ENCODE measurements at places on chromosomes 5 and 9.

- DNase-seq, result no peak
These were observed 26.6 kb upstream of the POMT1 start for GRCh38 chr9:131475956-131476776.

DNA sequence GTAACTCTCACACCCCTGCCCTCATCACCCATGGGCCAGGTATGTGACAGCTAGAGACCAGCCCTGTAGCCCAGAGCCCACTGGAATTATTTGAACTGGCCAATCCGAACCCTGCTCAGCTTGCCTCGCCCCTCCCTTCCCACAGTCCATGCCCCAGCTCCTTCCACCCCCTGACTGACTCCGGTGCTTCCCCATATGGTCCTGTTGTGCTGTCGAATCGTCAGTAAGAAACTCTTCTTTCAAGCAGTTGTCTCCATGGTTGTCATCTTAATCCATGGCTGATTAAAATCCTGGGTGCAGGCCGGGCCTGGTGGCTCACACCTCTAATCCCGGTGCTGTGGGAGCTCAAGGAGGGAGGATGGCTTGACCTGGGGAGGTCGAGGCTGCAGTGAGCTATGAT, 118.5 kb downstream of the COL23A1 start:
- DNase-seq, result no peak

- no peak for DNase-seq
These were observed 21.0 kb downstream of the PAEP start for GRCh38 chr9:135582541-135582940.

GRCh38 chr5:32129074-32129598, 45.0 kb downstream of the GOLPH3 start:
- DNase-seq, result no peak

- DNase-seq, result peak; percentile 69
These were observed 1.3 kb upstream of the TRMO start for GRCh38 chr9:97923529-97924108.

DNA sequence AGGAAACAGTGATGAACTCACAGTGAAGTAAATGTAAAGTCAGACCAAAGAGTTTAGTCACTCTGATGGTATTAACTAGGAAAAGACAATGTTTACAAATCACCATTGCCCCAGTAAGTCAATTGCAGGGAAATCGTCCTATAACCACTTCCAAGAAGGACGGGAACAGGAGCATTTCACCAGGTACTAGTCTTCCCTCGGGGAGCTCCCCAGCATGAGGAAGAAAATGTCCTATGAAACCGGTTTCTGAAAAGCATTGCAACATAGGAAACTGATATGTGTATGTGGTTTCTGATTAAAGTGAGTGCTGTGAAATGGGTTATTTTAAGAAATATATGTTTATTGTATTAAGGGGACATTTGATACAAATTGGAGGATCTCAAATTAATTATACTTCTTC, 626.7 kb upstream of the ADAMTS16 start:
- DNase-seq, result no peak

- no peak for DNase-seq
These were observed 105.4 kb downstream of the DAPK1 start for GRCh38 chr9:87602933-87603643.

- DNase-seq, result no peak
These were observed 67.9 kb downstream of the NFIB start for GRCh38 chr9:14245901-14246525.

GRCh38 chr9:123778232-123778902, 151.6 kb downstream of the DENND1A start:
- no peak for DNase-seq

GRCh38 chr5:158287643-158288271, 428.8 kb upstream of the CLINT1 start:
- DNase-seq, result peak; percentile 5

- no peak for DNase-seq
These were observed 269.9 kb downstream of the MEF2C start for GRCh38 chr5:88613051-88613450.

DNA sequence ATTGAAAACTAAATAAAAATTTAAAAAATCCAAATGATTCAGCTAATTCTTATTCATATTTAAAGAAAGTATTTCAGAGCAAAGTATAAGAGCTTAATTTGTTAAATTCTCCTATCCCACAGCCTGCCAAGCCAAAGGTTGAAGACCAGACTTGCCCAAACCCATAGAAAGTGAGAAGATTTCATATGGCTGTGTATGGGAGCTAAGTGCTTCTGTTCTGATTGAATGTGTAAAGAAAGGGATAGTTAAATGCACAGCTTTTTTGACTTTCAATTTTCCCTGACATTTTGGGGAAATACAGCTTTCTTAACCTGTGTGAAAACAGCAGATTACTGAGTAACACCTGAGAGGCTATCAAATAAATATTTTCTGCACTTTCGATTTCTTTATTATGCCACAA, 125.0 kb upstream of the MTAP start:
- no peak for DNase-seq

GRCh38 chr5:169065400-169065799, 235.5 kb downstream of the SLIT3 start:
- no peak for DNase-seq

DNA sequence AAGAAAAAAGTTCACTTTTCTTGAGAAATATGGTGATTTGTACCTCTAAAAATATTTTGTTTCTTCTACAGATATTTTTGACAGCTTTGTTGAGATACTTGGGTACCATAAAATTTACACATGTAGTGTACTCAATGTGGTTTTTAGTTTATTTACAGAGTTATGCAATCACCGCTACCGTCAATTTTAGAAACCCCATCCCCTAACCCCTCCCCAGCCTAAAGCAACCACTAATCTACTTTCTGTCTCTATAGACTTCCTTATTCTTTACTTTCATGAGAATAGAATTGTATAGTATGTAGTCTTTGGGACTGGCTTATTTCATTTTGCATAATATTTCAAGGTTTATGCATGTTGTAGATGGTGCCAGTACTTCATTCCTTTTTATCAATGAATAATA, 45.0 kb upstream of the TDRD7 start:
- no peak for DNase-seq

GRCh38 chr5:68547622-68548021, 332.1 kb downstream of the PIK3R1 start:
- DNase-seq, result no peak

DNA sequence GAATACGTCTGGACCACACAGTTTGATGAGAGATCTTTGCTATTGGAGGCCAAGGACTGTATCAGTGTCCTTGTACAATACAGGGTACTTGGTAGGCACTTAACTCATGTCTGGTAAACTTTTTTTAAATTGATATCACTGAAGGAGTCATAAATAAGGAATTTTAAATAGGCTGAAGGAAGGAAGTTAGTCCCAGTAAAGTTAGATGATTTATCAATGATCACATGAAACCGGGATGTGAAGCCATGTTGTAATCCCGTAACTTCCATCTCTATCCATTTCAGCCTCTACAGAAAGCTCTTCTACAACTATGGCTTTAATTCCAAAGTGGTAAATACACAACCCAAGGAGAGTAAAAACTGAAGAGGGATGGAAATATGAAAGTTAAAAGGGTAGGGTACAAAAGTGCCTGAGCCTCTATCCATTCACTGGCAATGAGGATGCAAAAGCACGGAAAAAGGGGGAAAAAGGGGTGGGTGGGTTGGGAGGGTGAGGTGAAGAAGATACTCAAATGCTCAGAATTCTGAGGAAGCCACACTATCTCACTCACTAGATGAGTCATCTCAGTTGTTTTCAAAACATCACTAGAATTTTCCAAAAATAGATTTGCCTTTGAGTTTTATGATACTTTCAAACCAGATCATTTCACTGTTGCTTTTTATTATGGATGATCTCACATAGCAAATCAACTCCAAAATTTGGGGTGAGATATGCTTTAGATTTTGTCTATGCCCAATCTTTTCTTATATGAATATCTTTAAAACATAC, 1053.5 kb downstream of the NR2F1-AS1 start:
- no peak for DNase-seq

- peak; percentile 93 for DNase-seq
These were observed 29.4 kb downstream of the SYK start for GRCh38 chr9:90830977-90831376.

DNA sequence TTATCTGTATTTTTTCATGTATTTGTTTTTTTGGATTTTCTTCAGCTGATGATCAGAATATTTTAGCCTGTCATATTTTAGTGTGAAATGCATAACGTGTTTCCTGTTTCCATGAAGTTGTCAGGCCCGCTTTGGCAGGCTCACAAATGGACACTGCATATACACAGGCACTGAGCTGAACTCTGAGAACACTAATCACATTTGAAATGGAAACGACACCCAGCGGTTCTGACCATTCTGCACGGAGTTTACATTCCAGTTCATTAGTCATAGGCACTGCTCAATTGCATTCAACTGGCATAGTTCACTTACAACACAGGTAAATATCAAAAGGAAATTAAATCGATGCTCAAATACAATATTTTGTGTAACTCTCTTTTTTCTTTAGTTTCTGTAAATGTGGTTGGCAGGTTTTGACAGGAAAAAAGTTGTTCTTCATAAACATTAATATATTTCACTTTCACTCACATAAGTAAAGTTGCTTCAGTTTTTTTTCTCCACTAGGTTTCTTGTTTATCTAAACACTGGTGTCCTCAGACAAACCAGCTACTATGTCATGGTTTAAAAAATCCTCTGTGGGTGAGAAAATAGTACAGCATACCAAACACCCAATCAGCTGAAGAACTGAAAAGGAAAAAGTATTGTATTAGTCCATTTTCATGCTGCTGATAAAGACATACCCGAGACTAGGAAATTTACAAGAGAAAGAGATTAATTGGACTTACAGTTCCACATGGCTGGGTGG, 559.0 kb upstream of the DAP start:
- no peak for DNase-seq

DNA sequence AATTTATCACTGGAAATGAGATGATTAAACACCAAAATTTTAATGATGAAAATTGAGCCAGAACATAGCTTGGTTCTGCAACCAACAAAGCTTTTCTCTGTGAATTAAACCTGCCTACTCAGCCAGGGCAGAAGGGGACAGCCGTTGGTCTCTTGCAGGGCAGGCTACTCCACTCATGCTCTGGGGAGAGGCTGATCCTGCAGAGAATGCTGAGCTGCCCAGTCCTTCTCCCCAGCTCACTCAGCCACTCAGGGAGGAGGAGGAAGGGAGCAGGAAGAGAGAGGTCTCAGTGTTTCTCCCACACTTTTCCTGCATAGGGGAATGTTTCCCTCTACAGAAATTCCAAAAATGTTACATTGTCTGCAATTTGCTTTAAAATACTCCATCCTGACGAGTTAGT, 40.4 kb upstream of the HMHB1 start:
- no peak for DNase-seq

DNA sequence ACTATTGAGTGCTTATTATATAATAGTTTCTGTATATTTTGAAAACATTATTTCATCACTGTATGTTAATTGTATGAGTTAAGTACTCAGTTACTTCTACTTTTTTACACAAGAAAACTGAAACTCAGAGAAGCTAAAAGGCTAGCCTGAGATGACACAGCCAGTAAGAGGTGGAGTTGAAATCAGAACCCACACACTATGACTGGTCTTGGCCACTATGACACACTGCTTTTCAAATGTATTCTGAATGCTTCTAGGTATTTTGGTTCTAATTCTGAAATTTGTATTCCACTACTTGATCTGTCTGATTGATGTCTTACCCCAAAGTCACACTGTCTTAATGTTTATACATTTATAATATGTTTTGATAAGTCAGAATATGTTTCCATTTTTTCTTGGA, 181.8 kb downstream of the ZDHHC21 start:
- no peak for DNase-seq

GRCh38 chr5:174750711-174751110, 26.3 kb downstream of the MSX2 start:
- no peak for DNase-seq

- DNase-seq, result no peak
These were observed at the start of gene ENG for GRCh38 chr9:127854184-127854806. Gene ENG, minus strand, starts transcription at chr9:127854658. Its CDS starts 303 bp downstream, at chr9:127854355.

DNA sequence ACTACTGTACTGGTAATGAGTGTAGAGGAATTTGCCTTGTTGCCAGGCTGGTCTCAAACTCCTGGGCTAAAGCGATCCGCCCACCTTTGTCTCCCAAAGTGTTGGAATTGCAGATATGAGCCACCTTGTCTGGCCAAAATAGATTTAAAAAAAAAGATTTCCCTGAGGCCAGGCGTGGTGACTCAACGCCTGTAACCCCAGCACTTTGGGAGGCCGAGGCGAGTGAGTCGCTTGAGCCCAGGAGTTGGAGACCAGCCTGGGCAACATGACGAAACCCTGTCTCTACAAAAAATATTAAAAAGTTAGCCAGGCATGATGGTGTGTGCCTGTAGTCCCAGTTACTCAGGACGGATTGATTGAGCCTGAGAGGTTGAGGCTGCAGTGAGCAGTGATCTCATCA, 62.5 kb downstream of the IPO11 start:
- DNase-seq, result no peak

GRCh38 chr9:73742412-73742811, 590.7 kb downstream of the ANXA1 start:
- DNase-seq, result no peak

GRCh38 chr5:123000731-123001130, 35.8 kb downstream of the PPIC start:
- no peak for DNase-seq

DNA sequence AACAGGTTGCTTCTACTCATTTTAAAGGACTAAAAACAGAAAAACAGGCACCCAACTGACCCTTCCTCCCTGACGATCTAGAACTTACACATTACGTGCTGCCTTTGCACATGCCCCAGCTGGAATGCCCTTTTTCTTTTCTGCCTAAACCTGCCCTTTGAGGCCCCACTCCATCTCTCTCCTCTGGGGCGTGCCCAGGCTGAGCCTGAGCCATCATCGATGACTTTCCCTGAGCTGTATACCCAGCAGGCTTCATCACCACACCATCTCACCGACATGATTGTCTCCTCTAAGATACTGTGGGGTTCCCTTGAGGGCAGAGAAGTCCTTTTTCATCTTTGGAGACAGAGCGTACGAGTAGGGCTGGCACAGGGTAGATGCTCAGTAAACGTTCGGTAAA, 24.1 kb upstream of the GABBR2 start:
- no peak for DNase-seq

GRCh38 chr5:96300976-96301375, 132.1 kb downstream of the PCSK1 start:
- DNase-seq, result no peak

GRCh38 chr9:26210338-26210851, 532.2 kb upstream of the TUSC1 start:
- no peak for DNase-seq

- no peak for DNase-seq
These were observed 272.1 kb upstream of the DAB2 start for GRCh38 chr5:39696672-39697398.

DNA sequence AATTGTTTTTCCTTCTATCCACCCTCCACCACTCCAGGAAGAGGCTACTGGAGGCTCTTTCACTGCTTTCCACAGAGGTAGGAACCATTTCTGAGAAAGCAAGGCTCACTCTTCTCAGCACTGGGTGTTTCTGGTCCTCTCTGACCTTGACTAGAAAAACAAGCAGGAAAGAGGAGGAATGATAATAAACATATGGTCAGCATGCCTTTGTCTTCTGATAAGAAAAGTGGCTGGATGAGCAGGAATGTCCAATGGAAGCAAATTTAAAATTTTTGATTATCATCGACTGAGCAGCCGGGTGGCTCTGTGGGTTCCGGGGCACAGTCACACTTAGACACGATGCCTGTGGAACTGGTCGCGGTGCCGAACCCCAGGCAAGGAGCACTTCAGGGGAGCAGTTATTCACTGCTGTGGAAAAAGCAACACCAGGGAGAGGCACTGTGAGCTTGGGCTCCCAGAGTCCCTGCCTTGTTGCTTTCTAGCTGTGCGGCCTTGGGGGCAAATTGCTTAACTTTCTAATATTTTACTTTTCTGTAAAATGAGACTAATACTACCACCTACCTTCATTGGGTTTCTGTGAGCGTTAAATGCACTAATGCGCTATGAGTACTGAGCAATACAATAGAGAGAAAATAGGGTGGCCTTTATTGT, 157.0 kb upstream of the LHFPL2 start:
- DNase-seq, result no peak

All from NCI-H1092 (cell line).